MG63 (cell line): ENCODE measurements at places on chromosomes 7 and 10. TPM values are rescaled to one million over a fixed set of nuclear protein-coding genes. Genes with fewer than 3 reads are reported as not detected.

- peak; percentile 8 for DNase-seq
These were observed 464.9 kb upstream of the NRP1 start for GRCh38 chr10:33799281-33799943.

CALML3 gene
- total RNA-seq = not detected in 2 replicates

DNA sequence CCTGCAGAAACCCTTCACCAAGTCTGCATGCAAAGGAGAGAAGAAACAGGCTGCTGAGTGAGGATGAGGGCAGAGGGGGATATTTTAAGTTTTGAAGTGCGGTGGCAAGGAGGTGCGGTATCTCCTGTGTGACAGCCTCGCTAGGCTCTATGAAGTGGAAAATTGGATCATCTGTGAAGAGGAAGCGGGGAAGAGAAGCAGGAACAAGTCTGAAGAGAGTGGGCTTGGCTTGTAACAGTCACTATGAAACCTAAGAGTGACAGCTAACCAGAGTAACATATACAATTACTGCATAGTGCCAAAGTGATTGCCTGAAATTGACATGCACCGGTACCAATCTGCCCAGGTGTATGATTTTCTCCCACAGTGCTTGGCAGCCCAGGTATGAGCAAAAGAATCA lies 287.5 kb upstream of the KLF14 start:
- DNase-seq = no peak

GRCh38 chr7:17434841-17435692 lies 136.6 kb downstream of the AHR start:
- no peak for DNase-seq

SAP25 gene
- not detected in 2 replicates for total RNA-seq

ITIH5 gene
- 0.44 TPM in 1 of 2 replicates, not detected in the other for total RNA-seq

- DNase-seq = no peak
These were observed 137.8 kb downstream of the OAT start for GRCh38 chr10:124280916-124281315.

MRLN gene
- total RNA-seq = not detected in 2 replicates
